Activated naive CD4-positive, alpha-beta T cell treated with anti-CD3 and anti-CD28 coated beads for 36 hours (primary cell): ENCODE measurements at places on chromosomes 4 and X. TPM values are rescaled to one million over a fixed set of nuclear protein-coding genes. Genes with fewer than 3 reads are reported as not detected.

Gene GAGE12F
- not detected for total RNA-seq

Gene ANOS1
- total RNA-seq = not detected

Gene RENBP
- total RNA-seq = 11.3 TPM

Gene CENPVL3
- not detected for total RNA-seq

Gene GPRASP1
- total RNA-seq = 3.5 TPM

Gene HMX1
- not detected for total RNA-seq

Gene SPIN4
- total RNA-seq = 3.7 TPM

Gene CLTRN
- 0.38 TPM for total RNA-seq

Gene CPZ
- not detected for total RNA-seq
